ENCODE measurements at places on chromosomes 4 and X.

DNA sequence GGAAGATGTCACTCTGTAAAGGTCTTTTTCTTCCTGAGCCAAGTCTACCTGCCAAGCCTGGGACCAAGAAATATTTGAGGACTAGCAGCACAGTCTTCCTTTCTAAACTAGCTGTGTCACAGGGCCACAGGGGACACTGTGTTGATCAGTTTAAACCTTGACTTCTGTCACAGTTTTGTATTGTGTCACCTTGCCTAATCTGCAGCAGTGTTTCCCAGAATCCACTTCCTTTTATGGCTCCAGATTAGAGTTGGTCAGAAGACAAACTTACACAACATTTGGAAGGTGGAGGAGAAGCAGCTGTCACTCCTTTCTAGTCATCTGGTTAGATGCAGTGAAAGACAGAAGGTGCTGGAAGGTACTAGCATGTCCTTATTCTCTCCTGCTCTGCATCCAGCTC, 143.1 kb upstream of the BCOR start:
- DNase-seq = no peak

GRCh38 chr4:176744091-176744490, 48.6 kb downstream of the VEGFC start:
- DNase-seq = no peak

DNA sequence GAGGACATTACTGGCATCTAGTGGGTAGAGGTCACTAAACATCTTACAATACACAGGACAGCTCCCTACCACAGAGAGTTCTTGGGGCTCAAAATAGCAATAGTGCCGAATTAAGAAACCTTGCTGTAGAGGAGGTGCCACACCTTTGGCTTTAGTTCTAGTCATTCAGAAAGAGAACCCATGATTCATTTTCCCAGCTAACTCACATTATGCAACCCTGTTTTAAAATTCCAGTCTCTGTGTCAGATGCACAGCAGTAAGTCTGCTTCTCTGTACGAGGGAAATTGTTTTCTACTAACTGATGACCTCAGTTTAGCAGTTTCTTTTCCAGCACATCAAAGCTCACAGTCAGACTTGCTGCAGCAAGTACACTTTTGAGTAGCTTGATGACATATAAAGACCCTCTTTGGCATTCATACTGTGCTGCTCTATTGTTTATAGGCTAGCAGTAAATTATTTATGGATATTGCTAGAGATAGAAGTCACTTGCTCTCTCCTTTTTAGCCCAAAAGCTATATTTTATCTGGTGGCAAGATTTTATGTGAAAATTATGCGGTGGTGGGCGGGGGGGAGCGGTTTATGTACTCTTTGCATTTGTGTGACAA, 487.8 kb upstream of the MAGEB18 start:
- no peak for DNase-seq

- DNase-seq = no peak
Observed at GRCh38 chrX:9464435-9465371, at the start of gene TBL1X. Gene TBL1X, plus strand, starts transcription at chrX:9465058. Its CDS starts 188,529 bp downstream, at chrX:9653587.

GRCh38 chr4:52619591-52619931, 39.5 kb downstream of the USP46 start:
- DNase-seq = no peak

- DNase-seq = no peak
Observed at GRCh38 chr4:152021788-152022438, 261.1 kb upstream of the GATB start.

GRCh38 chr4:189600264-189600663, 340.4 kb upstream of the FRG1 start:
- no peak for DNase-seq

- DNase-seq = no peak
Observed at GRCh38 chr4:181948839-181949382, 294.3 kb upstream of the TENM3 start.

DNA sequence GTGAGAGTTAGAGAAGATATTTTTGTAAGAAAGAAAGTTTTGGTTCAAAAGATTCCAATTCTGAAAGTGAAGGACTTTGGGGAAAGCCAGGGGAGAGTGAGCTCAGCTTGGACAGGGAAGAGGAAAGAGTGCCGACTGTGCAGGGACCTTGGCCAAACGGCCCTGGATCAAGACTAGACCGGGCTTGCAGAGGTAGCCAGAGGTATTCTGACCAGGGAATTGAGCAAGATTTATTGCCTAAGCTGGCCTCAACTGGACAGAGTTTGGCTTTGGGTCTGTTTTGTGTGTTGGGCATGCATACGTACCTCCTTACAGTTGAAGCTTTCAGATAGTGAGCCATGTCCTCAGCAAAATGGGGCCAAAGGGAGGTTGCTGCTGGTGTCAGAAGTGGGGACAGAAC, 11.6 kb downstream of the PLAC1 start:
- no peak for DNase-seq

DNA sequence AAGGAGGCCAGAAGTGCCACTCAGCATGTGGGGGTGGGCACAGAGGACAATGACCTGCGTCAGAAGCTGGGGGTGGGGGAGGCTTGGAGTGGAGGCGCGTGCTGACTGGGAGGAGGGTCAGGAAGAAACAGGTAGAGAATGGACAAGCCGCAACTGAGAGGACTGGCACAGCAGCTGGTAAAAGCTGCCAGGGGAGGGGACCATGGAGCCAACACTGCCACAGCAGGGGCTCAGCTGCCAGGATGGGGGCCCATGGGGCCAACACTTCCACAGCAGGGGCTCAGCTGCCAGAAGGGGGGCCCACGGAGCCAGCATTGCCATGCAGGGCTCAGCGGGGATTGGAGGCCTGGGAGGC, 19.1 kb downstream of the RNF212 start:
- no peak for DNase-seq

GRCh38 chrX:20378233-20378920, 111.7 kb upstream of the RPS6KA3 start:
- no peak for DNase-seq

DNA sequence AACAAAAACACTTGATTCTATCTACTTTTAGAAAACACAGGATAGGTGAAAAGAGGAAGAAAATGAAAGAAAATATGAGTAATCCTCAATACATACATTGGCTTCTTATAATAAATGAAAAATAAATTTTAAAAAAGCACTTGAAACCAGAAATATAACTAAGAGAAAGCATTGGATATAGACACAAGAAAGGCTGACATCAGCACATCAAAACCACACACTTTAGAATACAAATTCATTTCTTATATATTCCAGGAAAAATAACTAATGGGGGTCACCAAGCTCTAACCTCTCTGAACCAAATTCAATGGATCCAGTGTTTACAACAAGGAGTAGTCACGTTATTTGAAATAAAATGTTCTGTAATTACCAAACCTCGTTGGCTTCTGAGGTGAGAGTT, 133.5 kb downstream of the REELD1 start:
- DNase-seq = no peak

DNA sequence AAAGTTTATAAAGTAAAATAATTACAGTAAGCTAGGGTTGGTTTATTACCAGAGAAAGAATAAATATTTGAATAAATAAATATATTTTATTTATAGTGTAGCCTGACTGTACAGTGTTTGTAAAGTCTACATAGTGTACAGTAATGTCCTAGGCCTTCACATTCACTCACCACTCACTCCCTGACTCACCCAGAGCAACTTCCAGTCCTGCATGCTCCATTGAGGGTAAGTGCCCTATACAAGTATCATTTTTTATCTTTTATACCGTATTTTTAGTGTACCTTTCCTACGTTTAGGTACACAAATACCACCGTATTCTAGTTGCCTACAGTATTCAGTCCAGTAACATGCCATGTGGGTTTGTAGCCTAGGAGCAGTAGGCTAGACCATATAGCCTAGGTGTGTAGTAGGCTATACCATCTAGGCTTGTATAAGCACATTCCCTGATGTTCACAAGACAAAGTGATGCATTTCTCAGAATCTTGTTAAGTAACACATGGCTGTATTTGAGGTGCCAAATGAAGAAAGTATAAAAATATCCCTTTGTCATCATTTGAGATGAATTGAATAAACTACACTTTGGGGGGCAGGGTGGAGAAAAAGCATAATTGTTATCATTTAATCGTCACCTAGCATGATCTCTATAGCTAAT, 14.7 kb upstream of the KLHL8 start:
- no peak for DNase-seq

- DNase-seq = no peak
Observed at GRCh38 chr4:112379306-112379705, 82.1 kb downstream of the ALPK1 start.

- DNase-seq = no peak
Observed at GRCh38 chr4:184293552-184293951, 75.9 kb upstream of the ENPP6 start.

- no peak for DNase-seq
Observed at GRCh38 chr4:25252230-25253070, 18.6 kb downstream of the PI4K2B start.

DNA sequence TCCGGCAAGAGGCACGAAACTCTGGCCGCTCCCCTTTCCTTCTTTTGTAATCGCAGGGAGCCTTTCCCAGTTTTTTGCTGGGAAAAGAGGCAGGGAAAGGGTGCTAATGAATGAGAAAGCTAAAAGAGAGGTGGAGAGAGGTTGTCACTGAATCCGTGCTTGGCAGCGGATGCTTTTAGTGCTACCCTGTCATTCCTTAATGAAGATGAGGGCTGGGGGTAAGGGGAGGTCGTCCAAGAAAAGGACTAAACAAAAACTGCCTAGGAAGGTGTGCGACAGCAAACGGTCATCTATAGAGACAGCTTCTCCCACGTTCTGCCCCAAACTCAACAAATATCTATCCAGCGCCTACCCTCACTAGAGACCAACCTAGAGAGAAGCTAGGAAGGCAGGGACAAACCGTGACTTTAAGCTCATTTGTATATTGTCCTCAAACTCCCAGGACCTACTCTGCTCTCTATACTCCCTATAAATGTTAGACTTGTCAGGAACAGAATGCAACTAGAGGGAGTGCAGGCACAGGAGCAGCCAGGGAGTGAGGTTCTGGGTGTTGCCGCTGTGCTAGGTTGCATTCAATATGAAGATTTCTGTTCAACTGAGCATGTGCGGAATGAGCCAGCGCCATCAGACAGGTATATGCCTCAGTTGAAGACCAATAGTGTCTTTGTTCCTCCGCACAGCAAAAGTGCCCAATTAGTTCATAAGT, 777 bp upstream of the CASK start:
- DNase-seq = no peak

GRCh38 chr4:8854931-8855330, 16.7 kb downstream of the HMX1 start:
- no peak for DNase-seq

DNA sequence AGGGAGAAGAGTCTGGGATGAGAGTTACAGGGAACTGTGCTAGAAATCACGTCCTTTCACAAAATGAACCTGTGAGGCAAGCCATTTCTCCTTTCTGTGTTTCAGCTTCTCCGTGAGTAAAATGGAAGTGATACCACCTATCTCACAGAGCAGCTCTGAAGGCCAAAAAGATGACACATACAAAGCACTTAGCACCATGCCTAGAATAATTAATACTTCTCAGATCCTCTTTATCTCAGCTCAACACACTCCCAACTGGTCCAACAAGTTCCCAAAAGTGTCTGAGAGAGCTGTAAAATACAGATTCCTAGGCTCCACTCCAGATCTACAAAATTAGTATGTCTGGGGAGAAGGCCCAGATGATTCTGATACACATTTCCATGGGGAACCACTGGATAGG, 38.3 kb downstream of the LHFPL1 start:
- no peak for DNase-seq

GRCh38 chr4:107815158-107815557, 9.6 kb upstream of the SGMS2 start:
- DNase-seq = no peak

DNA sequence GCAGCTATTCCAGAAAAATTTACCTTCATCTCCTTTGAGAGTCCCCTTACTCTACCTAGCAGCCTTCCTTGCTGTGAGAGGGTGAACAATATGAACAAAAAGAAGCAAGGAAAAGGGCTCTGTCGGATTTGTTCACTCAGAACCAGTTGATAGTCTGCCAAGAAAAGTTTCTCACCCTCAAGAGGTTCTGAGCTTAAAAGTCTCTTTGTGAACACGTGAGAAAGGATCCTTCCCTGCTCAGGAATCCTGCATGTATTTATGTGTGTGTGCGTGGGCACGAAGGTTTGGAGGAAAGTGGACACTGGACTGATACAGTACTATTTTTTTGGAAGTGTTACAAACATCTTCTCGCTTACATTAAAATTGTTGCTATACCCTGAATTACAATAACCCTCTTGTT, 178.6 kb upstream of the JADE1 start:
- no peak for DNase-seq

DNA sequence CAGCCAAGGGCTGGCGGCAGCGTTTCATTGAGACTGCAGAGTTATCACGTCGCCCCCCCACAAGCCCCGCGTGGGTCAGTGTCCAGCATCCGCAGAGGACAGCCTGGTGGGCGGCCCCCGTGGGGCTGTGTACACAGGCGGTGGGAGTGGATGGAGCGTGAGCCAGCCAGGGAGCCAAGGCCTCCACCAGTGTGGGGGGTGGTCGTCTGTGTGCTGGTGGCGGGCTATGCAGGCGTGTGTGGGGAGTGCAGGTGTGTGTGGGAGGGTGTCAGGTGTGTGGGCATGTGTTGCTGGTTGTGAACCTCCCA, 56.5 kb upstream of the NKX1-1 start:
- no peak for DNase-seq

GRCh38 chr4:158817562-158818296, 48.9 kb downstream of the FNIP2 start:
- no peak for DNase-seq

- DNase-seq = no peak
Observed at GRCh38 chr4:119031218-119031617, 104.4 kb upstream of the MYOZ2 start.
